ENCODE measurements at places on chromosomes 3 and 15.

GRCh38 chr3:184184546-184185230 is 1.3 kb upstream of the ABCF3 start:
- DNase-seq: no peak

GRCh38 chr3:64079369-64080150 is 56.3 kb upstream of the PSMD6 start:
- DNase-seq: no peak

- DNase-seq: no peak
These were observed 1.3 kb downstream of the CAMK2N2 start for GRCh38 chr3:184259878-184260723.

DNA sequence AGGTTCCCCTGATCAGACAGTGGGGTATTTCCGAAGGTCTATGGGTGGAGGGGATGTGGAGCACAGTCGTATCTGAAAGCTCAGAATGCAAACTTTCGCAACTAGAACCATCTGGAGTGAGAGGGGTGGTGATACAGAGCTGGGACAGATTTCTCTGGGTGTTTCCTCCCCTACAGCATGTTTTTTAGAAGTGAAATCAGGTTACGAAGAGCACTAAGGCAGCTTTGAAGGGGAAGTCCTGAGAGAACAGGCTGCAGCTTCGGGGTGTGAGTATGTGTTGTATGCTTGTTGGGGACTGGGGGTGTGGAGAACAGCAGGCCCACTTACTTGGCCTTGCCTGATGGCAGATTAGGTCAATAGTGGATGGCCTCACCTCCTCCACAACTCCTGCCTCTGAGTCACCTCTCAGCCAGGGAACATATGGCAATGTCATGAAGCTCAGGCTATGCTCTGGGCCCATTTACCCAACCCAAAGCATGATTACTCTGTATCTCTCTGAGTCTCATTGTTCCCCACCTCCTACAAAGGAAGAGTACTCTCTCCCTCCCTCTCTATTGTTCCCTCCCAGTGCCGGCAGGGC is 107.2 kb upstream of the RASGRP1 start:
- DNase-seq: no peak

GRCh38 chr15:99331381-99331780 is 80.1 kb downstream of the LRRC28 start:
- no peak for DNase-seq

GRCh38 chr3:122508135-122508914 is 6.4 kb downstream of the KPNA1 start:
- no peak for DNase-seq

GRCh38 chr3:99774467-99774866 is 43.2 kb upstream of the CMSS1 start:
- DNase-seq: no peak

DNA sequence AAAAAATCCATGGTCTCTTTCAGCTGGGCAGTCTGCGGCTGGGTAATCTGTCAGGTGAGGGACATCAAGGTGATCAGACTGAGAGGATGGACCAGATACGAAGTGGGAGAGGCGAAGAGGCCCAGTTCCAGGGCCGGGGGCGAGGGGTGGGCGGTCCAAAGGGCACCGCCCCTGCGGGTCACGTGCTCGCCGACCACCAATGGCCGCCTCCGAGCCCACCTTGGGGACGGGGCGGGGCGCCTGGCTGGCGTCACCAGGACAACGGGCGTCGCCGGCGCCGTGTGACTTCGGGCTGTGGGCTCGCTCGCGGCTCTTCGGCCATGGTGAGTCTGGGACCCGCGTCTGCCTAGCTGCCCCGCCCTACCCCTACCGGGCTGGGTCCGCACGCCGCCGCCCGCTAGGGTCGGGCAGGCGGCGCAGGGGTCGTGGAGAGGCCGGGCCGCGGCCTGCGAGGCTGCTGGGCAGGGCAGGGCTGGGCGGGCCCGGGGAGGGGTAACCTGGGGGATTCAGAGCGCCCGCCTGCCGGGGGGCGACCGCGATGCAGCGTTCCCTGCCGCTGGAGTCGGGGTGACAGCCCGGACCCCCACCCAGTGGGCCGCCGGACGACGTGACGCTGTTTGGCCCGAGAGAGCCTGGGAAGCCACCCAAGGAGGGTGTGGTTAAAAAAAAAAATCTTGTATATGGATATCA is at the start of gene FBXL2:
FBXL2 (plus strand) TSS at position 250 of the 690 bp plus-strand sequence; CDS start at position 321, 71 bp downstream.
- no peak for DNase-seq

DNA sequence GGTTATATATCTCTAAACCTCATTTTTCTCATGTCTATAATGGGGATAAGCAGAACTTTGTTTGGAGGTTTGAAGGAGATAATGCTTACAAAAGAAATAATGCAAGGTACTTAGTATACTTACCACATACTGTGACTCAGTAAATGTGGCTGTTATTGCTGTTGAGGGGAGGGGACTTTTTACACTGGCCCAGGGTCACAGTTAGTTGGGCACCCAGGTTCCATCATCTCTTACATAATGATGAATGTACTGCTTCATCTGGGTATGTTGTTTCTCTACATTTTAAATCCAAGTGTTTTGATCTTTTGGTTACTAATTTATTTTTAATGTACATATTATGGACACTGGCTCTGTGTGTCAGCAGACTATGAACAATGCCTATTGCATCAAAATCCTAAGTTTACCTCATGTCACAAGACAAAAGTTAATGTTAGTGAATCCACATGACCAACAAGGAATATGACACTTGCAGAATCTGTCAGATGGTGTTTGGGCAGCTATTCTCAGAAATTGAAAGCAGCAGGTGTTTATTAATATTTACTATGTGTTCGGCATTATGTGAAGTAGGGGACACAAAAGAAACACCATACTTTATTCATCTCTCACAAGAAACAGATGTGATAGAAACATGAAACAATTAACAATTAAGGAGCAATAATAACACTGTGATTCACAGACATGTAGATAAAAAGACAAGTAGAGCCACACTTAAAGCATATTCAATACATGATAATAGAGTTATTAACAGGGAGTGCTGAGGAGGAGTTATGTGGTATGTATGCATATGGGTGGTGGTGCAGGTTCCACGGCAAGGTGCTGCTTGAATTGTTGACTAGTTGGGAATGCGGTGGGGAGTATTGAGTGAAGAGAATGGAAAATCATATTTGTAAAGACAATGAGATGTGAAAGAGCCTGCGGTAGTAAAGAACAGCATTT is 109.7 kb downstream of the GALK2 start:
- DNase-seq: no peak

- no peak for DNase-seq
These were observed 32.7 kb downstream of the CRABP1 start for GRCh38 chr15:78372880-78373279.

- DNase-seq: no peak
These were observed 77.6 kb downstream of the TOP2B start for GRCh38 chr3:25587094-25587493.

GRCh38 chr15:76135516-76135915 is 75.7 kb downstream of the TMEM266 start:
- no peak for DNase-seq

DNA sequence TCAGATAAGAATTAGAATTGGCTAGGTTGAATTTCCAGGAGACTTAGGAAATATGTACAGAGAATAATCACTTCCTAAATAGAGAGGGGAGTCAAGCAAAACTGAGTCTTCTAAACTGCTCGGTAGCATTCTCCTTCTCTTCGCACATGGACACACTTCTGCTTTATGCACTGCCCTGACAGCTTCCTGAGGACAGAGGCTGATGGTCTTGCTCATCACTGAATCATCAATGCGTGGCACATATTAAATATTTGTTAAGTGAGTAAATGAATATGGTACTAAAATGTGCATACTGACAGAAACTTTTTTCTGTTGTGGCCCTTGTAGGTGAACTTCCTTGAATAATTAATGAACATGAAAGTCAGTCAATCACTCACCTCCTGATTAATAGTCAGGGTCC is 315.5 kb downstream of the FHIT start:
- no peak for DNase-seq

DNA sequence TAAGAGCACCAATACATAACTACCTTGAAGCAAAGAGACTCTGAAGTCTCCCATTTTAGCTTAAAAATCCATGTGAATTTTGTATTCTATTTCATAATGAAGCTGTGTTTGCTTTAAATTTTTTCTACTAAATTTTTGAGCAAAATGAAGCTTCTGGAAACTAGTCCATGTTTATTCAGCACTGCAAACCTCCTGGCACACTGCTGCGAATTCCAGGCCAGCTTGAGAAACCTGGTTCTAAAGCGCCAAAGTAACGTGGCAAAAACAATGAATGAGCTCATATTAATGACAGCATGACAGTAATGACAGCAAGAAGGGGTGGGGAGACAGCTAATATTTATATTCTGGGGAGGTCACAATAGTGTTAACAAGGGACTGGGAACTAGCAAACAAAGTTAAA is 25.7 kb downstream of the CEP152 start:
- DNase-seq: no peak

DNA sequence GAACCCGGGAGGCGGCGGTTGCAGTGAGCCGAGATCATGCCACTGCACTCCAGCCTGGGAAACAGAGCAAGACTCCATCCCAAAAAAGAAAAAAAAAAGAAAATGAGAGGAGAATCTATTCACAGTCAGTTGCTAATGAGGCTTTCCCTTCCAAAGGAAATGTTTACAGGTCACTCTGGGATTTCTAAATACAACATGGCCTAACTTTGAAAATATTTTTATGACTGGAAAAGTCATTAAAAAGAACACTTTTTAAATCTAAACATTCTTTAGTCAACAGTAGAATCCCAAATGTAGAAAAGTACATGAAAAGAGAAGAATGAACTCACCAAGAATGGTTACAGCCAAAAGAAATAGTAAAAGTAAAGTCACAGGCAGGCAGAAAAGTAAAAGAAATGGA is 78.6 kb downstream of the PLD1 start:
- no peak for DNase-seq

GRCh38 chr15:95068701-95069521 is 837.5 kb downstream of the MCTP2 start:
- no peak for DNase-seq

- DNase-seq: no peak
These were observed 98.9 kb upstream of the FRMD4B start for GRCh38 chr3:69484507-69485393.

DNA sequence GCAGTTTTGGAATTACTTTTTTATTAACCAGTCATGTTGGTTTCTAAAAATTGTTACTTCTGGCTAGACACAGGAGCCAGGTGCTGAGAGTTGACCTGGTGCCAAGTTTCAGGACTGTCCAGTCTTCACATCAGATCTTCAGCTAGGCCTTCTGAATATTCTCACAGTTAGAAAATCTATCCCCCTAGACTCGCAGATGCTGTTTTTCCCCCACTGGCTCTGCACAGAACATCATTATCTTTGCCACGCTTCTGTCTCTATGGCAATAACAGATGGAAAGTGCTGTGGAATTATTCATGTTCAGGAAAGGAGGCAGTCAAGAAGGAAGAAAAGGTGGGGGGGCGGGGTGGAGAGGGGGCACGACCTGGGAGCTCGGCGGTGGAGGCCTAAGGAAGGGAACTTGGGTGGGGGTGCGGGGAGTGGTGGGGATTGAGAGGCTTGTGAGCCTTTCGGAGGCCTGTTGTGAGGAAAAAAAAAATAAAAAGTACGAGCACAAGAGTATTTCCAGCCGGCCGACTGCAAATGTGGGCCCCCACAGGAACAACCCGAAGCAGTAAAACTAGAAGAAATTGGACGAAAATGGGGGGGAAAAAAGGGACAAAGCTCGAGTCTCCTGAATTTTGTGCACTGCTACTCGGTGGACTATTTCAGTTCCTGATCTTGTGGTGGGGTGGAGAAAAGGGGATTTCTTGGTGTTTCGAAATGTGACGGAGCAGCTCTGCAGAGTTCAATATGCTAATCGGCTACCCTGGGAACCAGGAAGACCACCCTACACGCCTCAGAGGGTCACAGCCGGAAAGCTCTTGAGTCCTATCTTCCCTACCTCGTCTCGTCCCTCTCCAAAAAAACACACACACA is 1.5 kb upstream of the SKIL start:
- DNase-seq: no peak

DNA sequence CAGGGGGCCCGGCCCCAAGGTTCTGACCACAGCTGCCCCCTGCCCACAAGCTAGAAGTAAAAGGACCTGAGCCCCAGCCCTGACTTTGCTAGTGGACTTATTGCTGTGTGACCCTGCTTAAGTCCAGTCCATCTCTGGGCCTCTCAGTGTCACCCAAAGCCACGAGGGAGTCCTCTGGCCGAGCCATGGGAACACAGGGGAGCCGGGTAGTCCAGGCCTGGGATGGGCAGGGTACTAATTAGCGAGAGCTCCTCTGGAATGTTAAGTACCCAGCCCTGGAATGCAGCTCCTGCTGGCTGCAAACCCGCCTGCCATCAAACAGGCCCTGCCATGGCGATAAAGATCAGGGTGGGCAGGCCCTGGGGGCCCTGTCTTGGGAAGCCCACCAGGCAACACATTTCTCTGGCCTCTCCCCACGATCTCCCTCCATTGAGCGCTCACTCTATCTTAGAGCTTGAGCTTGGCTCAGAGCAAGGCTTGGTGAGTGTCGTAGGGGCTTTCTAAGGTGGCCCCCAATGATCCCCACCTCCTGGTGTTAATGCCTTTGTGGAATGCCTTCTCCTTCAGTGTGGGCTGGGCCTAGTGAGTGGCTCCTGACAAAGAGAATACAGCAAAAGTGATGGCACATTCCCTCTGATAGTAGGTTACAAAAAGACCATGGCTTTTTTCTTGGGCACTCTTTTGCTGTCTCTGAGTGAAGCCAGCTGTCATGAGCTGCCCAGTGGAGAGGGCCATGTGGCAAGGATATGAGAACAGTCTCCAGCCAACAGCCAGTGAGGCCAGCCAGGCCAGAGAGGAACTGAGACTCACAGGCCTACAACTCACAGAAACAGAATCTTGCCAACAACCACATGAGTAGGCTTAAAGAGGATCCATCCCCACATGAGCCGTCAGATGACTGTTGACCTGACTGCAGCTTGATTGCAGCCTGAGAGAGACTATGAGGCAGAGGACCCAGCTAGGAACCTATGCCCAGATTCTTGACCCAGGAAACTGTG is 133.1 kb downstream of the SMAD6 start:
- DNase-seq: no peak

GRCh38 chr15:98941595-98942255 is 65.9 kb downstream of the PGPEP1L start:
- no peak for DNase-seq

- no peak for DNase-seq
These were observed 21.2 kb downstream of the PXK start for GRCh38 chr3:58353722-58354553.

GRCh38 chr15:100125401-100126191 is 216.2 kb downstream of the ADAMTS17 start:
- DNase-seq: no peak

DNA sequence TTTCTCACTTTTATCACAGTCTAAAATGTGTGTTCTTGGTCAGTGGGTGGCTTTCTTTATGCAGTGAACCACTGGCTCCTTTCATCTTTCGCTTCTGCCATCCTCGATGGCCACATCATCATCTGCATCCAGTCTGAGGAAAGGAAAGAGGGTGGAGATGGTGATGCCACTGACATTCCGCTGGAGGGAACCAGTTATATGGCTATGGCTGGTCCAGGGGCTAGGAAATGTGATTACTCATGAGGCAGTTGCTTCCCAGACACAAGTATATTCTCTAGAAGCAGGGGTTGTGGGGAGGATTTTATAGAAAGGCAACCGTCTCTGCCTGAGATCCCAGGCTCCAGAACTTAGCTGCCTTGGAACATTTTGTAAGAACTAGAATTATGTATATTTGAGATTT is 246.7 kb upstream of the AZI2 start:
- no peak for DNase-seq

- no peak for DNase-seq
These were observed 52.6 kb downstream of the NSUN3 start for GRCh38 chr3:94115482-94115881.

- DNase-seq: no peak
These were observed 40.0 kb upstream of the OR5H6 start for GRCh38 chr3:98223907-98224672.
